Adrenal gland (tissue), 19 donors: ENCODE measurements at places on chromosomes 7 and 10.

DNA sequence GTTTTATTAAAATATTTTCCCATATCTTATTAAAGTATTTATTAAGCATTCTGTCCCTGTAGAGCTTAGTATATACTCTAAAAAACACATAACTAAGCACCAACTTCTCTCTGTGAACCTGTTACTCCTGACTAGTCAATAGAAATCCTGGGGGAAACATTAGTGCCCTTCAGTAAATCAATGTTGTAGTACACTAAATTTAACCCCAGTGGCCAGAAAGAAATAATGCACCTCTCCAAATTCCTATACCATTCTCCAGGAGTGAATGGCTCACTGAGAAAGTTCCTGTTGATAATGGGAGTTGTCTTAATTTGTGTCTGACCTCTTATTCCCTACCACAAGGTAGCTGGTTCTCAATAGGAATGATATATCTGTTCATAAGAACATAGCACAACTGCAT lies 188.2 kb downstream of the SEMA3D start:
- DNase-seq = no peak

- no peak for DNase-seq
These were observed 123.1 kb downstream of the MBL2 start for GRCh38 chr10:52649511-52649910.

GRCh38 chr10:122407375-122408125 lies 33.0 kb downstream of the PLEKHA1 start:
- peak; percentile 73 for DNase-seq

DNA sequence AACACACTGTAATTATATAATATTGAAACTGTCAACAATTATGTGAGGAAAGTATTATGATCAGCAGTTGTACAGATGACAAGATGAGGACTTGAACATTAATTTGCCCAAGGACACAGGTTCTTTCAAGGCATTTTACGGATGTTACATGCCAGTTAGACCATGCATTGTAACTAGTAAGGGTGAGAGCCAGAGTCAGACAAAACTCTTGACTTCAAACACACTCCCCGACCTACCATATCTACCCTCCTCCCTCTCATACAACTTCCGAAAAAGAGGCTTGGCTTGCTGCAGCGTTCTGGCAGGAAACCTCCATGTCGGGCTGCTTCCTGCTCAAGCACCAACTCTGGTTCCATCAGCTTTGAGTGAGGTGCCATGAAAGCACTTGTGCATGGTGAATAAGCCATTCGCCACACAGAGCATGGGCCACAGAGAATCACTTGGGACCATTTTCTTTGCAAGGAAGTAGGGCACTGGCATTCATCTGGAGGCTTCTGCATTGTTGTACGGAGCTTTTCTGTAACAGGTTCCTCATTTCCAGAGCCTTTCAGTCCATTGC lies 53.2 kb downstream of the FOXI2 start:
- DNase-seq = no peak

DNA sequence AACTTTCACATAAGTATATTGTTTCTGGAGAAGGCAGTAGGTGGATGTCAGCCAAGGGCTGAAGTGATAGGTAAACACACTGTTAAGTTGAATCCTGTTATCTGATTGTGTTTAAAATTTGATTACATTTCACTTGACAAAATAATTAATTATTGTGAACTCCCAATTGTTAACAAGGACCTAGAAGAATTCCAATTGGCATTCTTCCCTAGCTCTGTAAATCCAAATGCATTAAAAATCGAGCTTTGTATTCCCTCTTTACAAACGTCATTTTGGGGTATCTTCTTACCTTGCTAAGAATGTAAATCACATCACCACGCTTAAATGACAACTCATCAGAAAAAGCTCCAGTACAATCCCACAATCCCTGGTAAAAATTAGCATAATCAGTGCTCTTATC lies 179.9 kb downstream of the SKAP2 start:
- no peak for DNase-seq

DNA sequence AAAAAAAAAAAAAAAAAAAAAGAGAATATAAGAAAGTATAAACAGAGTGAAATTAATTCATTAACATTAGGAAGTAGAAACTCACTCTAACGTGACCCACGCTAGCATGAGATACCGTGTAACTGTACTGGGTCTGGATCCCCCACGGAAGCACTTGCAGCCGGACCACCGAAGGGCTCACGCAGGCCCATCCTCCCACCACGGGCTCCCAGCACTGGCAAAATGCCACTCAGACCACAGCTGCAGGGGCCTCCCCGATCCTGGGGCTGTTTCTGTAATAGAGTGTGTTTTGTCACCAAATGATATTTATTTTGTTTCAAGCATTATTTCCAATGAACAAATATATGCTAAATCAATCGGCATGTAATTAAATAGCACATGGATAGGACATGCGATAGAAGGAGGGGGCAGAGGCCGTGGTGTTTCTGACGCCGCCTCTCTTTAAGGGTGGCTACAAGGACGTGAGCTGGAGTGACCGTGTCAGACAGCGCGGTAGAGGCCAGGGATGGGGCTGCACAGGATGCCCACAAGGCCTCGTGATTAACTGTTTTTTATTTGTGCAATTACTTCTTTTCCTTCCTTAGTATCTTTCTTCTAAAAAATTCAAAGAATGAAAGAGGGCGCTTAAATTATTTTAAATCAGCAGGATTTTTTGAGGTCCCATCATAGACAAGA lies 568.5 kb downstream of the PTPRN2 start:
- DNase-seq = no peak

GRCh38 chr7:81883801-81884393 lies 114.0 kb upstream of the HGF start:
- DNase-seq = no peak

GRCh38 chr10:78413076-78414055 lies 379.7 kb downstream of the RPS24 start:
- DNase-seq = no peak

- peak; percentile 29 for DNase-seq
These were observed 13.7 kb upstream of the CD36 start for GRCh38 chr7:80624763-80625162.

DNA sequence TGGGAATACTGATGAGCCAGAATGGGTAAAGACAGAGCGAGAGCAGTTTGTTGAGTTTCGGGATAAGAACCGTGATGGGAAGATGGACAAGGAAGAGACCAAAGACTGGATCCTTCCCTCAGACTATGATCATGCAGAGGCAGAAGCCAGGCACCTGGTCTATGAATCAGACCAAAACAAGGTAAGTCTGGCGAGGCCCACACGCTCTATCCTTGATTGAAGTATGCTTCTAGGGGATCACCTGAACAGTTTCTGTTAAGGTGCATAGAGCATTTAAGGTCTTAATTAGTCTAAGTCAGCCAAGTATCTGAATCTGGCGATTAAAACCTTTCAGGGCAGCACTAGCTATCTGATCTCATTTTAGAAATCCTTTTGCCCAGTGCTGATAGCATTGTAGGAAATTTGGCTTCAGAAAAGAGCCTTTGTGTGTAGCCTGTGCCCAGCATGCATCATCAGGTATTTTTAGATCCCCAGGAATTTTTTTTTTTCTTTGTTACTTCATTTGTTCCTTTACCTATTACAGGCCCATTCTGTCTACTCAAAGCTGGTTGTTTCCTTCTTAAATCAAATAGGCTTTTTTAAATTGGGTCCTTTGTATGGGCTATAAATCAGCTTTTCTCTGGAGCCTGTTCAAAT lies 8.0 kb downstream of the OPN1SW start:
- no peak for DNase-seq

DNA sequence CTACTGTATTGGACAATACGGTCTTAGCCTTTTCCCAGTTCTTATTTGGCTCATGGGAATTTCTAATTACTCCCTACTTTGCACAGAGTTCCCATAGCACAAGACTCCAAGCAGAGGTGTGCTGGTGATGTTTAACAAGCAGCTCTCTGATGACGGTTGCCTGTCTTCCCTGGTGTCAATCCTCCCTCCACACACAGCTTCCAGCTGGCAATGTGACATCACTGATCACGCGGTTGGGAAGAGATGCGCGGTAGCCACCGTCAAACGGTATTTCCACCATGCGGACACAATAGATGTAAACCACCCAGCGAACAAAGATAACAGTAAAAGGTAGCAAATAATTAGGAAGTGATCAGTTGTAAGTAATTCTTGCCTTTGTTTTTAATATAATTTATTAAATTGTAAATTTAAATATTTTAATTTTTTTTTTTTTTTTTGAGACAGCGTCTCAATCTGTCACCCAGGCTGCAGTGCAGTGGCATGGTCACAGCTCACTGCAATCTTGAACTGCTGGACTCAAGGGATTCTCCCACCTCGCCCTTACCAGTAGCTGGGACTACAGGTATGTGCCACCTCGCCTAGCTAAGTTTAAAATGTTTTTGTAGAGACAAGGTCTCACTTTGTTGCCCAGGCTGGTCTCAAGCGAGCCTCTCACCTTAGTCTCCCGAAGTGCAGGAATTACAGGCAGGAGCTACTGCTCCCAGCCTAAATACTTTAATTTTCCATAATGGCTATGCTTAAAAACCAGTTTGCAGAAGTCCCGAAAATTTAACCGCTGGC lies 36.3 kb upstream of the IL15RA start:
- no peak for DNase-seq

GRCh38 chr10:121418126-121418777 lies 180.0 kb downstream of the FGFR2 start:
- peak; percentile 49 for DNase-seq

DNA sequence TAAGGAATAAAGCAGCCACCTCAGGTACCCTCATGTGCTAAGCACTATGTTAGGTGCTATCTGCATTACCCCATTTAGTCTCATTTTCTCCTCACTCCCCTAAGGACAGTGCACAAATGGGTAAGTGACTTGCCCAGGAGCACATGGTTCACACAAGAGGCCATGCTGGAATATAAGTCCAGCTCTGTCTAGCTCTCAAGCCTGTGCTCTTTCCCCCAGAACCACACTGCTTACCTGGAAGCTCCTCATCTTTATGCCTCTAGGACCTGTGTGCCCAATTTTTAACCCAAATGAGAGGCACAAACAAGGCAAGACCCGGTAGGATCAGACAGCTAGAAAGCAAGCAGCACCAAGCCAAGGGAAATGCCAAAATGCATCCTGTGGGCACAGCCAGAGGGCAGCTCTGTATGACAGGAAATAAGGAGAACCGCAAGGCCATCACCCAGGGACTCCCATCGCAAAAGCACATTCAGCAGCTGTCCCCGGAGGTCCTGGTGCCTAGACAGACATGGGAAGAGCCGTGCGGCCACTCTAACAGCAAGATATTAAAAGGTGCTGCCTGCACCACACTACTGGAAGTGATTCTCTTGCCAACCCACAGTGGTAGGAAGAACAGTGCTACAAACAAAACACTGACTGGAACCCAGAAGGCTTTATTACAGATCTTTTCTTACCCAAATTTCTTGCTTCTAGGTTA lies 88.1 kb downstream of the GSAP start:
- peak; percentile 23 for DNase-seq

DNA sequence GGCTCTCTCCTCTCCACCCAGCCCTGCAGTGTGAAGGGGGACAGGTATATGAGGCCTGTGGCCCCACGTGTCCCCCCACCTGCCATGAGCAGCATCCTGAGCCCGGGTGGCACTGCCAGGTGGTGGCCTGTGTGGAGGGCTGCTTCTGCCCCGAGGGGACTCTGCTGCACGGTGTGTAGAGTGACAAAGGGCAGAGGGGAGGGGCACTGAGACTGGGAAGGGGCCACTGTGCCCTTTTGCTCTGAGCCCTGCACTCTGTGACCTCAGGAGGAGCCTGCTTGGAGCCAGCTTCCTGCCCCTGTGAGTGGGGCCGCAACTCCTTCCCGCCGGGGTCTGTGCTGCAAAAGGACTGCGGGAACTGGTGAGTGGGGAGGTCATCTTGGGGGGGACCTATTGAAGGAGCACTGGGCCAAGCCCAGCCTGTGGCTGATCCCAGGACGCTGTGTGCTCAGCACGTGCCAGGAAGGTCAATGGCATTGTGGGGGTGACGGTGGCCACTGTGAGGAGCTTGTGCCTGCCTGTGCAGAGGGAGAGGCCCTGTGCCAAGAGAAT lies 15.0 kb upstream of the ZNF467 start:
- no peak for DNase-seq

GRCh38 chr7:114372619-114373018 lies 42.0 kb upstream of the FOXP2 start:
- DNase-seq = no peak

- DNase-seq = peak; percentile 79
These were observed 293.4 kb upstream of the MKLN1 start for GRCh38 chr7:131034166-131034881.

DNA sequence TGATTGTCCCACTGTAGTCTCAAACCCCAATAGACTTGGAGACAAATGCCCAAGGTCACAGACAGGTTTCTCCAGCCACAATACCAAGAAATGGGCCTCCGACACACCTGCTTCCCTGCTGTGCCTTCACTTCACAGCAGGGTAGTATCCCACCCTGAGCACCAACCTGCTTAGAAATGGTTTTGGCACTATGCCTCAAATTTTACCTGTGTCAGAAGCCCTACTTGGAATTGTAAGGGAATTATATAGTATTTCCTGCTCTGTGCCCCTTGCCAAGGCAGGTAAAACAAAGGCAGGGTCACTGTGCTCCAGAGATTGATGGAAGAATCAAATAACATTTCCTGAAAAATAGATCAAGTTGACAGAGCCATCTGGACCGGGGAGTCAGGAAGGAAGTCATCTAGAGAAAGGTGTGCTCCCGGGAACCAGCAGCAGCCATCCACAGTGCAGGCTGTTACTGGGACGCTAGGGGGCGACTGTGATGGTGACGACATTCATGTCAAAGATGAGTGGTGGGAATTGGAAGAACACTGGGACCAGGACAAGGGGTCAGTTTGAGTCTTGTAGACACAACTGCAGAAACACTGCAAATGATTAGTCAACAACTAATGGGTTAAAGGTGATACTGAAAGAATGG lies 117.8 kb upstream of the AKR1E2 start:
- DNase-seq = no peak

GRCh38 chr7:85186083-85186520 lies 754 bp downstream of the SEMA3D start:
- DNase-seq = peak; percentile 24

GRCh38 chr7:103687951-103688350 lies 241.9 kb upstream of the SLC26A5 start:
- no peak for DNase-seq

DNA sequence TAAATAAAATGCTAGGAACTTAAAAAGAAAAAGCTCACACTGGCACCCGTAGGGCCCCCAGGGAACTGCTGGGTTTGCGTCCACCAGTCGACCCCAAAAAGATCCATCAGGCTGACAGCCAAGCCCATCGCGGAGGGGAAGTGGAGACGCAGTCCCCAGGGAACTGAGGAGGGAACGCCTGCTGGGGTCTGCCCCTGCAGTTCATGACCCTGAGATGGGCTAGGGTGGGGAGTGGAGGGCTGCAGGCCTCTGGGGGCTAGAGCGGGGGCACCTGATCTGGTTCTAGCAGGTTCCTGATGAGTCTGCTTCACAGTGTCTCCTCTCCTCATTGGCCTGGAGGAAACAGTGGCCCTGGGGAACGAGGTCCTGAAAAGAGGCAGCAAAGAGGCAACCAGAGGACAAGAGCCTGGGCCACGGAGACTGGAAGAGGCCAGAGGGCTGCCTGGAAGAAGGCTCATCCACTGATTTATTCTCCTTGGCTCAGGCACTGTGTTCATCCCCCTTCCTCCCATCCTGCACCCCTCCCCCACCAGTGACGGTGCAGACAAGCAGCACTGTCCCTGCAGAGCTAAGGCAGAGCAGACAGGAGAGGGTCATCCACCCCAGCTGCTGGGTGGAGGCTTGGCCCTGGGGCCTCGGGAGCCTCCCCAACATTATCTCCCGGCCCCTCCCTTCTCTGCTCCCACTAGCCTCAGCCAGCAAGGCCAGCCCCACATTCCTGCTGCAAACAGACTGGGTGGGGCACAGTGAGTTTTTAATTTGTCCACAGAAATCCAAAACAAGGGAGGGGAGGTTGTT lies 24.7 kb upstream of the HSPA12A start:
- peak; percentile 64 for DNase-seq
